T47D (cell line): ENCODE measurements at places on chromosomes 2 and 18.

GRCh38 chr2:10362898-10363454 lies 60.3 kb downstream of the HPCAL1 start:
- no peak for DNase-seq

DNA sequence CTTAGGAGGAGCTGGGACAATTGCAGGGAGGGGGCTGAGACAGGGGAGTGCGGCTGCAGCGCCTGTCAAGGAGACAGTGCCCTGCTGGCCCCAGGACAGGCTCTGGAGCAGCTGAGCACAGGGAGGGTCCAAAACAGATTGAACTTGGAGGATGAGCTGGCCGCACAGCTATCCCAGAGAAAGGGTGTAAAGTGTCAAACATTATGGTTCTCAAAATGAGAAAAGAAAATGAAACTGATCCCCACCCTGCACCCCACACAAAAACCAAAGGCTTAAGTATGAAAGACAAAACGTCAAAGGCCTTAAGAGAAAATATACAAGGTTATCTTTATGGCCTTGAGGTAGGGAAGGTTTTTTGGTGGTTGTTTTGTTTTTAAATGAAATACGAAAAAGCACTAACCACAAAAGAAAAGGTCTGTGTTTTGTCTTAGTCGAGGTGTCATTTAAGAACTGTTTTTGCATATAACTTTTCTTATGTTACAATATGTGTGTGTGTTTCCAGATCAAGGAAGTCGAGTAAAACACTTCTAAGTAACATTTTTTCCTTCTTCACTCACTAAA lies 111.8 kb downstream of the HDAC4 start:
- DNase-seq, result no peak

- DNase-seq, result no peak
Measured at GRCh38 chr2:122358729-122359128, 603.3 kb downstream of the TSN start.

DNA sequence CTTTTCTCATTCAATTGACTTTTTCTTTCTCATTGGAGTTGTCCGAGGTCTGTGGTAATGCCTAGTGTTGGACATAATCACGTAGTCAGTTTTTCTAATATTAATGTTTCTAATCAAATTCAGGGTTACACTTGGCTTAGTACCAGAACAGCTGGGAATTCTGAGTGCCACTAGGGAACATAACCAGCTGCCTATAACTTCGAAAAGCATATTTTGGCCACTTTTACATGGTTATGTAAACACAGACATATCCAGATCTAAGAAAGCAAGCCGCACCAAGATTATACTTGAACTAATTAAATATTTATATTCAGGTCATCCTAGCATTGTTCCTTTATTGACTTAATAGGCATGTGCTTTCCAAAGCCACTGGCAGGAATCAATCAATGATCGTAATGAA lies 91.1 kb upstream of the ARHGAP28 start:
- no peak for DNase-seq

GRCh38 chr2:109206569-109207146 lies 77.7 kb downstream of the SH3RF3 start:
- DNase-seq, result no peak

GRCh38 chr2:213679894-213680293 lies 395.6 kb downstream of the SPAG16 start:
- no peak for DNase-seq

GRCh38 chr2:69366-70344 lies 23.4 kb upstream of the FAM110C start:
- DNase-seq, result no peak

- no peak for DNase-seq
Measured at GRCh38 chr18:3725115-3725514, 275.1 kb downstream of the TGIF1 start.

- DNase-seq, result no peak
Measured at GRCh38 chr2:6237039-6237660, 545.0 kb downstream of the SOX11 start.

GRCh38 chr2:73987109-73987947 lies 2.6 kb downstream of the TET3 start:
- peak; percentile 57 for DNase-seq

- peak; percentile 27 for DNase-seq
Measured at GRCh38 chr2:38465789-38466127, 88.7 kb upstream of the ATL2 start.

DNA sequence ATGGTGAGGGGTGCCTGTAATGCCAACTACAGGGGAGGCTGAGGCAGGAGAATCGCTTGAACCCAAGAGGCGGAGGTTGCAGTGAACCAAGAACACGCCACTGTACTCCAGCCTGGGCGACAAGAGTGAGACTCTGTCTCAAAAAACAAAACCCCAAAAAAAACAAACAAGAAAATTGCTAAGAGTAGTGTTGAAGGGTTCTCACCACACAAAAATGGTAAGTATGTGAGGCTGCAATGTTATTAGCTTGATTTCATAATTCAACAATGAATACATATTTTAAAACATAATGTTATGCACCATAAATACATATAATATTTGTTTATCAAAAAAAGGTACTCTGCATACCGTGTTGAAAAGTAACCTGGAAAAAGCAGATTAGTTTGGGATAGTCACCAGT lies 45.8 kb downstream of the PSMG2 start:
- no peak for DNase-seq

DNA sequence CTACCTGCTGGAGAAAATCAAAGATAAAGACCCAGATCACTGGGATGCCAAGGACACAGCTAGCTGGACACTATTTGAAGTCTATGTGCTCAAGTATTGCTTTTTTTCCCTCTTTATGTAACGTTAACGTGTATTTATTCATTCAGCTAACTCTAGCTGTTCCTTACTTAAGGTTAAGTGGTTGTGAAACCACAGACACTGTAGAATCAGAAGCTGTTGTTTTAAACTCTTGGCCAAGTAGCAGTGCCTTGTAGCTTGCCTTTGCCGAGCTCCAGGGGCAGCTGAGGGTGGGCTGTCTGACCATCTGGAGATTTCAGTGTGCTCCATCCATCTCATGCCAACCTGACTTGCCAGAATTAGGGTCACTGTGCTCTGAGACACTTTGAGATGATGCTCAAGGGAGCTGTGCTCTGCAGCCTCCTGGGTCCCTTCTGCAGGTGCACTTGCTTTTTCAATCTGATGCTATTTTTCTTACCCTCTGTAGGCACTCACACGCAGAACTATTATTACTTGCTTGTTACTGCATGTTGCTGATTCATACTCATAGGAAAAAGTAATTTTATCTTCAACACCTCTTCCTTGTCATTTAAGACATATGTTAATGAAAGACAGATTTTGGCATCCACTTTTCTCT lies 116.2 kb downstream of the METTL8 start:
- no peak for DNase-seq

- DNase-seq, result no peak
Measured at GRCh38 chr2:179340678-179341077, 76.0 kb upstream of the SESTD1 start.

- no peak for DNase-seq
Measured at GRCh38 chr2:10990561-10991111, 78.9 kb downstream of the KCNF1 start.

- DNase-seq, result no peak
Measured at GRCh38 chr18:61606759-61607158, 273.5 kb downstream of the CDH20 start.

GRCh38 chr18:5302606-5303005 lies 7.1 kb upstream of the ZBTB14 start:
- no peak for DNase-seq

- no peak for DNase-seq
Measured at GRCh38 chr18:21706386-21706865, 1.9 kb upstream of the ABHD3 start.

DNA sequence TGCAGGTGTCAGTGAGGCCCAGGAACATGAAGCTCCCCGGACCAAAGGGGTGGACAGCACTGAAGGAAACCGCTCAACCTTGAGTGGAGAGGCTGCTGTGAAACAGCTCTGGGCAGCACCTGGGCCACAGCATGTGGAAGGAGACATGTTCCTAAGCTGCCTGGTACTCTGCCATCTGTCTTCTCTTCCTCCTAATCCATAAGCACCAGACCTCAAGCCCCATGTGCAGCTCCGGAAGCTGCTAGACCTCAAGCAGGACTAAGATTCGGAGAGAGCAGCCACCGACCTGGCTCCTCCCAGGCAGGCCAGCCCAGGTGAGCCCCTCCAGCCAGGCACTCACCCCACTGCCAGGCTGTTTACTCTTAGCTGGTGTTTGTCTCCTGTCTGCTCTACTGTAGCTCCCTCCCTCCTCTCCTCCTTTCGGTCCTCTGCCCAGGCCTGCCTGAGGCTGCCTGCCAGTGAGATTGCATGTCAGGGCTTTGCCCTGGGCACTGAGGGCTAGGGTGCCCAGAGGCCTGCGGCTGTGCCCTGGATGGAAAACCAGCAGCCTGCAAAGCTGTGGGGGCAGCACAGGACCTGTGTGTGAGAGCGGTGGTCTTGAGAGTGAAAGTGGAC lies 53.7 kb downstream of the BCL11A start:
- DNase-seq, result no peak

- no peak for DNase-seq
Measured at GRCh38 chr2:192060161-192060560, 134.6 kb downstream of the TMEFF2 start.

- DNase-seq, result no peak
Measured at GRCh38 chr2:197140045-197140444, 170.5 kb downstream of the ANKRD44 start.

DNA sequence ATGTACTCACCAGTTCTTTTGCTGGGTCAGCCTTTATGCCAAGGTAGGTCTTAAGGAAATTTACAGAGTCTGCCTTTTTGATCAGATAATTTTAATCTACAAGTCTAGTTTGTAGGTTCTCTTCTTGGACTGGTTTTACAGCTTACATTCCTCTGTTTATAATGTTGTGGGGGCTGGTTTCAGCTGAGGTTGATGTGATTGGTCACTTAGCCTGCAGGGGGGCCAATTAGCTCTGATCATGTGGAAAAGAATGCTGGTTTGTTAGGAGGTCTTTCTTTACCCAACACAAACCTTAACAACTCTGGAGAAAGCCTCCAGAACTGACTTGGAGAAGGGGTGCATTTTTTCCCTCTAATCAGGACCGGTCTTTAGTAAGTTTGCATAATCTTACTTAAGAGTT lies at the start of gene KCNJ13:
KCNJ13 (minus strand) TSS at position 131 of the 400 bp plus-strand sequence. CDS start 5,203 bp downstream, outside the sequence.
- peak; percentile 16 for DNase-seq
